GM06990 (cell line): ENCODE measurements at places on chromosomes 4 and X.

DNA sequence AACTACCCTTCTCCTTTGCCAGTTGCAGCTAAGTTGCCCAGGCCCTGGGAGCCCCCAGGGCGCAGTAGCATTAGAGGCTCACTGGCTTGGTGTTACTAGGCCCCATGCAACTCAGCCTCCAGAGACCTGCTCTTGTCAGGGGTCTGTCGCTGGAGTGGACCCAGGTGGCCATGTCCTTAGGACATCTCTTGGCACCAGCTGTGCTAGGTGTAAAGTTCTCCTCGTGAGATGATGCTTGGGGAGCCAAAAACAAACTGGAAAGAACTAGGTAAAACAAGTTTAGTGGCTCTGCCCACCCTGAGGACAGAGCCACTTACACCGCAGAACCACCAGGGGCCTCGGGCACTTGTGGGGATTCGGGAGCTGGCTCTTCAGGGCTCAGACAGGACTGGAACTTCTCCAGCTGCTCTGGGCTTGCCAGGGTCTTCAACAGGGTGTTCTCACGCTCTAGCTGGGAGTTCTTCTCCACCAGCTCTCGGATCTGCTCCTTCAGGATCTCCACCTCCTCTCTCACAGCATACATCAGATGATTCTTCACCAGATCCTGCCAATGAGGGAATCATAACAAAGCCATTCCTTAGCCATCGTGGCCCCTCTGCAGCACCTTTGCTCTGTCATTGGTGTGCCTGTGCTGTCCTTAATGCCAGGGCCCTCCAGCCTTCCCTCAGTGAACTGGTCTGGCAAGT lies 61.2 kb downstream of the TSC22D3 start:
- no peak for DNase-seq

- DNase-seq = no peak
Measured at GRCh38 chrX:40170830-40171512, 73.2 kb upstream of the BCOR start.

- no peak for DNase-seq
Measured at GRCh38 chrX:130902446-130902782, 595 bp downstream of the ENOX2 start.

GRCh38 chrX:128250621-128251020 lies 198.4 kb upstream of the ACTRT1 start:
- no peak for DNase-seq

DNA sequence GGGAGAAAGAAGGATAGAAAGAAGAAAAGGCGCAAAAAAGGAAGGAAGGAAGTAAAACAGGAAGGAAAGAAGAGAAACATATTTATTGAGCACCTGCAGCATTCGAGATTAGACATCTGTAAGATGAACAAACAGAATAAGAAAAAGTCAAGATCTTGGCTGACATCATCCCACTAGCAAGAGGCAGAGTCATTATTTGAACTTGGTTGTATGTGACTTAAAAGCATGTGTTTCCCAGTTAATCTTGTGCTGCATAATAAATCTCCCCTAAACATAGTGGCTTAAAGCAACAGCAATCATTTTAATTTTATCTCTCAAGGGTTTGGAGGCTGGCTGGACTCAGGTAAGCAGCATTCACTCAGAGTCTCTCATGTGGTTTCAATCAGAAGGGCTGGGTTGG lies 38.5 kb upstream of the COX7B2 start:
- no peak for DNase-seq

DNA sequence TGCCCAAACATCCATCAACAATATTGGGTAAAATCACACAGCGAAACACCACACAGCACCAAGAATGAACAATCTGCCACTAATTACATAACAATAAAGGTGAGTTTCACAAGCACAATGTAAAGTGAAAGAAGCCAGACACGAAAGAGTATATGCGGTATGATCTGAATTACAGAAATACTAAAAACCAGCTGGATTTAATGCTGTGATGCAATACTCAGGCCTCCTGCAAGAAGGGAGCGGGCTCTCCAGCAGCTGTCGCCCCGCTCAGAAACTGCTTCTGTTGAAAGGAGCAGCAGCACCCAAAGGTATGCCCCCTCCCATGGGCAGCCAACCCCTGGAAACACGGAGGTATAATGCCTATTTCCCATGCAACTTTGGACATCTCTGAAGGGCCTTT lies 77.0 kb downstream of the PAPSS1 start:
- DNase-seq = no peak

DNA sequence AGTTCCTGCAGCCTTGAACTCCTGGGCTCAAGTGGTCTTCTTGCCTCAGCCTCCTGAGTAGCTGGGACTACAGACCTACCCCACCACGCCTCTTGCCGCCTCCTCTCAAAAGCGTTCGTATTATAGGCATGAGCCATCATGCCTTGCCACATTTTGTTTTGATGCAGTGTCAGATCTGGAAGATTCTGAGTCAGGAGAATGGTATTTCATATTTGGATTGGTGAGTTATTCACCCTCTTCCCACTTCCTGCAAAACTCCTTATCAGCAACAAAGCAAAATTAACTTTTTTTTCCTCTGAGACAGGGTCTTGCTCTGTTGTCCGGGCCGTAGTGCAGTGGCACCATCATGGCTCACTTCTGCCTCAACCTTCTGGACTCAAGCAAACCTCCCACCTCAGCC lies 29.6 kb downstream of the REST start:
- DNase-seq = no peak

DNA sequence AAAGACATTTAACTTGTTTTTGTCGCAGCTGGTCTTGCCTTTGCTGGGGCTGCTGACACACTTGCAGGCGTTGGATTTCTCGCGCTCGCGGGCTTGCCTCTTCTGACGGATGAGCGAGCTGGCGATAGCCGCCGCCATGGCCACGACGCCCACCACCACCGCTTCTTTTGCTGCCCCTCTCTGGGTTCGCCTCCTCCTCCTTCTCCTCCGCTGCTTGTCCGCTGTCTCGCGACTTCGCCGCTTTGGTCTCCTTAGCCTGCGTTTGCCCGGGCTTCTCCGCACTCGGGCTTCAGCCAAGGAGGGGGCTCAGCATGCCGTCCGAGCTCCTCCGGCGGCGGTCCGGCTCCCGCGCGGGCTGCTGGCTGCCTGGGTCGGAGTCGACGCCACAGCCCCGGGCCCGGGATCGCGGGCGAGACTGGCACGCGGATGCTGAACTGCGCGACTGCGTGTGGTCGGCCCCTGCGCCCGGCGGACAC lies 613 bp downstream of the FGF13 start:
- no peak for DNase-seq

GRCh38 chr4:139763672-139764071 lies 98.1 kb downstream of the MGST2 start:
- no peak for DNase-seq

DNA sequence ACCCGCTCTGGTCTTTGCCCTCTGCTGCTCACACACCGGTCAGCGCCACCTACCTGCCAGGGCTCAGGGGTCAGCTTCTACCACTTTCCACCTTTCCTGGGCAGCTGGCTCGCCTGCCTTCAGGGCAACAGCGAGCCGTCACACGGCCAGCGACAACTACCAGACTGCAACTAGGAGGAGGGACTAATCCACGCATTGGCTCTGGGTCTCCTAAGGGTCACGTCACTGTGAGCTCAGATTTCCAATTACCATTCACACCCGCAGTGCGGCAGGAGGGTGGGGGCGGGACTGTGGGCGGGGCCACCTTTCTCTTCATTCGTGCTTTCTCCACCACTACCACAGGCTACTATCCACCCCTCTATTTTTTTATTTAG lies at the start of gene BEX5:
Gene BEX5 (minus strand): TSS at position 172 of the 374 bp plus-strand sequence. CDS start 1,712 bp downstream, outside the sequence.
- DNase-seq = peak; percentile 6

DNA sequence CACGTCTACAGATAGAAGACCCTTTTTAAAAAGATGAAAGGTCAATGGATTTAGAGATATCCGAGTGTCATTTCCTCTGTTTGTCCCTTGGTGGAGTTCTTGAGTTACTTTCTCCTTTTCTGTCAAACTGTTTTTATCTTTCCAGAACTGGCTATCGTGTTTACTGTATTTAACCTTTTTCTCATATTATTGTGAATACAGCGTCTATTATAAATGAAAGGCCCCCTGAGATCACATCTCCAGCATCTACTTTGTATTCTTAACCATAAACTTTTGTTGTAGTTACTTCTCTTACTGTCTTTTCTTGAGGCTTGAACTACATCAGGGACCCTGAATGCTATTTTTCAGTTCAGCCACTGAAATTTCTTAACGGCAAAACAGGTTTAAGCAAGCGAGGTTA lies 4.0 kb upstream of the PCDH7 start:
- DNase-seq = no peak

- DNase-seq = no peak
Measured at GRCh38 chr4:101183666-101184373, 163.5 kb downstream of the PPP3CA start.
